Thoracic aorta (tissue), 2 donors: ENCODE measurements at places on chromosomes 7 and 10. TPM values are rescaled to one million over a fixed set of nuclear protein-coding genes. Genes with fewer than 3 reads are reported as not detected.

- no peaks in the 10 kb centered on the region for H3K36me3 ChIP-seq
- no peaks in the 10 kb centered on the region for H3K27me3 ChIP-seq
- peaks cover 36% of the 10 kb centered on the region for H3K4me1 ChIP-seq
Measured at GRCh38 chr7:7567898-7568531, 1.3 kb downstream of the MIOS start.

DNA sequence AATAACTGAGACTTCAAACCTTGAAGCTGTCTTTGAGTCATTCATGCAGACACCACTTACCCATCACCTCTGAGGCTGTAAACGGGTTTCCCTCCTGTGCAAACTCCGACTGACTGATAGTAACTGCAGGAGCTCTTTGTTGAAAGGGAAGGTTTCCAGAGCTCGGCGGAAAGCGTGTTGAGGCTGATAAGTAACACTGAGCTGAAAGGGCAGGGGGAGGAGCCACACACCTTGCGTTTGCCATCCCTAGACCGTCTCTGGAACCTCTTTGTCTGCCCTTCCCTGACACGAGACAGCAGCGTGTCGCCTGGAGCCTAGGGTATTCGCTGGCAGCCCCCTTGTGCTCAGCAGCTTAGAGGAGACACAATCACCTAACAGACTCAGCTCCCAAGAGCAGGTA is 134.0 kb downstream of the PAXIP1 start:
- no peaks in the 10 kb centered on the region for H3K27me3 ChIP-seq
- no peaks in the 10 kb centered on the region for H3K4me1 ChIP-seq
- H3K27ac ChIP-seq, result no peak overlapping the region
- H3K36me3 ChIP-seq, result no peaks in the 10 kb centered on the region

GRCh38 chr10:96683065-96683464 is 37.2 kb downstream of the PIK3AP1 start:
- H3K27me3 ChIP-seq, result no peaks in the 10 kb centered on the region
- H3K36me3 ChIP-seq, result no peaks in the 10 kb centered on the region
- H3K4me1 ChIP-seq, result no peaks in the 10 kb centered on the region
- H3K4me3 ChIP-seq, result no peak overlapping the region

DNA sequence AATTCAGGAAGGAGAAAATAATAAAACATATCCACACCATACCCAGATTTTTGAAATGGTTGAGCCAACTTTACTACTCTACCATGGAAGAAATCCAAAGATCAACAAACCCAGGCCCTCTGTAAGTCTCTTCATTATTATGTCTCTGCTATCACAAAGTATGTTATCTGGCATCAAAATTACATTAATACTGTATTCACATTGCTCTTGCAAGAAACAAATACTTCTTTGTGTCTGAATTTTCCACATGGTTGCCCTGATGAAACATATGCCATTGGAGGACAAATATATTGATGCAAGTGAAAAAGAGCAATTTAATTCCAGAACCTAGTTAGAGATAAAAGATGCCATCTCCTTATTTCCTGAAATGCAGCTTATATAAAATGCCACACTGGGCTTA is 204.0 kb downstream of the FZD1 start:
- no peaks in the 10 kb centered on the region for H3K27me3 ChIP-seq
- H3K4me3 ChIP-seq, result no peak overlapping the region
- DNase-seq, result no peak
- peaks cover 17% of the 10 kb centered on the region for H3K4me1 ChIP-seq
- no peak overlapping the region for H3K27ac ChIP-seq
- no peaks in the 10 kb centered on the region for H3K36me3 ChIP-seq

DNA sequence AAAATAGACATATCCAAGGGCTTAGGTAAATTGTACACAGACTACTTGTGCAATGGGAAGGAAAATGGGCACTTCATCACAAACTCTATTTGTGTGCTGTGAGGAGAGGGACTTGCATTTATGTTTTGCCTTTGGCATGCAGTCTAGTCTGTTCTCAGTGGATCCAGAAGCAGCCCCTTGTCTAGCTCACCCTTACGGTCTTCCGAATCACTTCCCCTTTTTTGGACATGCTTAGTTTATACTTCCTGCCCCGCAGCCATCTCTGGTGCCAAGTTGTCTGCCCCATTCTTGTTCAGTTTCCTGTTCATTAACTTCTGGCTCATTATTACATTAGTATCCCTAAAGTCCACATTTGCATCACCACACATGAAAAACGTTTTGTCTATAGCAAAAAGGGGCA is 161.6 kb downstream of the NRCAM start:
- DNase-seq, result no peak
- H3K4me1 ChIP-seq, result peaks cover 12% of the 10 kb centered on the region
- no peaks in the 10 kb centered on the region for H3K27me3 ChIP-seq
- H3K36me3 ChIP-seq, result no peaks in the 10 kb centered on the region
- H3K27ac ChIP-seq, result no peak overlapping the region

- no peaks in the 10 kb centered on the region for H3K4me1 ChIP-seq
- no peaks in the 10 kb centered on the region for H3K27me3 ChIP-seq
- no peaks in the 10 kb centered on the region for H3K36me3 ChIP-seq
Measured at GRCh38 chr7:26381476-26382353, 90.1 kb downstream of the SNX10 start.

- H3K4me3 ChIP-seq, result no peak overlapping the region
- no peaks in the 10 kb centered on the region for H3K36me3 ChIP-seq
- no peaks in the 10 kb centered on the region for H3K27me3 ChIP-seq
- no peak for DNase-seq
- H3K4me1 ChIP-seq, result no peaks in the 10 kb centered on the region
- H3K27ac ChIP-seq, result no peak overlapping the region
Measured at GRCh38 chr10:6056411-6057135, 5.6 kb downstream of the IL2RA start.

GRCh38 chr10:60480865-60481563 is 91.3 kb upstream of the ANK3 start:
- H3K4me1 ChIP-seq, result peaks cover 6% of the 10 kb centered on the region
- H3K27ac ChIP-seq, result no peak overlapping the region
- no peaks in the 10 kb centered on the region for H3K27me3 ChIP-seq
- DNase-seq, result peak; percentile 2

DNA sequence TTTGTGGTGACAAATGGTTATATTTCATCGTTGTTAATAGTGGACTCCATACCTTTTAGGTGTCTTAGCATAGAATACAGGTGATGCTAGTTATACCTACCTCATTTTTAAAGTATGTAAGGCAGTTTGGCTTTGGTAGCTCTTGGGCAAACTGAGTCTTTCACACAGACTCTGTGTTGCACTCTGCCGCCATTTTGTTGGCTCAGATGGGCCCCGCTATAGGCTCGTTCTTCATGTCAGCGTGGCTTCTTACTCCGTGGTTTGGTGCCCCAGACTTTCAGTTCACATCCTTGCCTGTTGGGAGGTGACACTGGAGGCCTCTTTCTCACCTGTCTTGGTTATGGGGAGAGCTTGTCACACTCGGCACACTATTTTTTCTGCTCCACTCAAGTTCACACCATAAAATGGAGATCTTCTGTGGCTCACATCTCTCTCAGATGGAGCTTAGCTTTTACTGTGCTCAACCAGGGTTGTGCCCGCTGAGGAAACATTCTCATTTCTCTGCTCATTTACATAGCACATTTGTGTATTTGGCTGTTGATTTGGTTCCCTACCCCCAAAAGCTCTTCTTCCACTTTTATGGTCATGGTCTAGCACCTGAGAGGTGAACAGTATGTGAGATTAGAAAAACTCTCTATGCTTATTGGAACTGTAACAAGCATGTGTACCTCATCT is 178.5 kb downstream of the ARID5B start:
- H3K4me3 ChIP-seq, result no peak overlapping the region
- peaks cover 70% of the 10 kb centered on the region for H3K4me1 ChIP-seq
- peak overlapping the region; percentile 31 for H3K27ac ChIP-seq
- H3K36me3 ChIP-seq, result no peaks in the 10 kb centered on the region
- H3K27me3 ChIP-seq, result no peaks in the 10 kb centered on the region
- no peak for DNase-seq

- H3K36me3 ChIP-seq, result no peaks in the 10 kb centered on the region
- H3K4me1 ChIP-seq, result no peaks in the 10 kb centered on the region
- no peak overlapping the region for H3K4me3 ChIP-seq
- no peak for DNase-seq
- H3K27ac ChIP-seq, result no peak overlapping the region
Measured at GRCh38 chr7:45021604-45022296, 21.7 kb downstream of the CCM2 start.

DNA sequence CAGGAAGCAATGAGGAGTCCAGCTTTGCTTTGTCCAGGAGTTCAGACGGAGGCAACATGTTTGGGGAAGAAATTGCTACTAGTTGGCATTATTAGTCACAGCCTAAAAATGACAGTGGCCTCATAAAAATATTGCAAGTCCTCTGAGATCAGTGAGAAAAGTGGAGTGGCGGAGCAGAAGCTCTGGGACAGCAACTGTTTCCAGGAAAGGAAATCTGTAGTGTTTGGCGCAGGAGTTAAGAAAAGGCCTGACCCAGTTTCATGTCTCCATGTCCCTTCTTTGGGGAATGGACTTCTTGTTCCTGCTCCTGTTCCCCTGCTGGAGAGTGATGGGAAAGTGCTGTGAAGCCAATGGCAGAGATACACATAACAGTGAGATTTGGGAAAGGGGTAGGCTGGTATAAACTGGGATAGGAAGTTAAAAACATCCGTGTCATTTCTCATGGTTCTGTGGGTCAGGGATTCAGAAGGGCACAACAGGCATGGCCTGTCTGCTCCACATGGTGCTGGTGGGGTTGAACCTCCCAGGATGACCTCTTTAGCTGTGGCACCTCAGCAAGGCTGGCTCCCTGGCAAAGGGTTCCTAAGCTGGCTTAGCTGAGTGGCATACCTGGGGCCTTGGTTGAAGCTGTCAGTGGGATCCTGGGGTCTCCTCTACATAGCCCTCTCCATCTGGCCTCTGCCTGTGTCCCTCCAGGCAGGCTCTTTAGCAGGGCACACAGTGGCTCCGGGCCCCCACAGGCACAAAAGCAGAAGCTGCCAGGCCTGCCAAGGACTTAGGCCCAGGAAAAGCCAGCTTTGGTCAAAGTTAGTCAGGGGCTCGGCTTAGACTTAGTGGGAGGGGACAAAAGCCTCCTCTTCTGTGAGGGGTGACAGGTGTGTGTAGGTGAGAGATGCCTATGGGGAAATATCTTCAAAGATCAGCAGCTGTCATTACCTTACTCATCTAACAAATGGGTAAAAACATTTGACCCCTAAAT is 77.7 kb downstream of the WDFY4 start:
- H3K4me1 ChIP-seq, result no peaks in the 10 kb centered on the region
- no peak overlapping the region for H3K4me3 ChIP-seq
- DNase-seq, result no peak

DNA sequence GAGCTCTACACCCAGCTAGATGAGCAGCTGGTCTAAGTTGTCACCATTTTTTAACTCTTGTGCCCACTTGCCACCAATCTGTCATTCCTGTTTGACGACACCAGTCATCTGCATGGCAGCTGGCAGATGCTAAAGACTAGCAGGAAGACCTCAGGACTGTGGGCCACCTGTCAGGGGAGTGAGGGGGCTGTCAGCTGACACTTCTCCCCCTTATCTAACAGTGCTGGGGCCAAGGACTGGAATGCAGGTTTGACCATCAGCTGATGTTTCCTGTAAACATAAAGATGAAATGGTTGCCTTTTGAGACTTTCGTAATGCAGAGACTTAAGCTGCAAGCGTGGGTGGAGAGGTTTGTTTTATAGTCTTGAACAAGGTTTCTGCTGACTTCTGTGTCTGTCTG is 93.5 kb downstream of the WNT2 start:
- DNase-seq, result no peak
- no peak overlapping the region for H3K4me3 ChIP-seq
- no peaks in the 10 kb centered on the region for H3K27me3 ChIP-seq
- no peaks in the 10 kb centered on the region for H3K4me1 ChIP-seq

DNA sequence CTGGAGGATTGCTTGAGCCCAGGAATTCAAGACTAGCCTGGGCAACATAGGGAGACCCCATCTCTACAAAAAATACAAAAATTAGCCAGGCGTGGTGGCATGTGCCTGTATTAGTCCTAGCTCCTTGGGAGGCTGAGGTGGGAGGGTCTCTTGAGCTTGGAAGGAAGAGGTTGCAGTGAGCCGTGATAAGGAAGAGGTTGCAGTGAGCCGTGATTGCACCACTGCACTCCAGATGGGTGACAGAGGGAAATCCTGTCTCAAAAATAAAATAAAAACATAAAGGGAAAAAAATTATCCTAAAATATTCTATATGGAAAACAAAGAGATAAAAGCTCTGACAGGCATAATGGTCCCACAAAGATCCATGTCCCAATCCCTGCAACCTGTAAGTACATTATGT is 87.9 kb upstream of the KAT6B start:
- no peaks in the 10 kb centered on the region for H3K27me3 ChIP-seq
- no peak overlapping the region for H3K27ac ChIP-seq
- H3K4me1 ChIP-seq, result no peaks in the 10 kb centered on the region
- DNase-seq, result no peak
- H3K36me3 ChIP-seq, result no peaks in the 10 kb centered on the region

DNA sequence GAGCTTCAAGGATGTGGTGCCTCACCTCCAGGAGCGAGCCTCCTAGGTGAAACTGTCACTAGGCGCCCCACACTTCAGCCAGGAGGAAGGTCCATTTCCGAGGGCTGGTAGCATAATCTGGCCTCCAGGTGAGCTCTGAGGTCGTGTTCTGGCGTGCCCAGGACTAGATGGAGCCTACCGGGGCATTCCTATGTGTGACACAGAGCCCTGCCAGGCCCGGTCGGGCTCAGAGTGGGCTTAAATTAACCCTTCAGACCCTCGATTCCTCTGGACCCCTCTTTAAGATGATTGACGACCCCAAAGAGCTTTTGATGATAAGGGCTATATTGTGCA is 233.1 kb downstream of the EBF3 start:
- no peak for DNase-seq
- H3K4me3 ChIP-seq, result no peak overlapping the region
- no peaks in the 10 kb centered on the region for H3K4me1 ChIP-seq
- no peaks in the 10 kb centered on the region for H3K27me3 ChIP-seq
- H3K27ac ChIP-seq, result no peak overlapping the region
- H3K36me3 ChIP-seq, result no peaks in the 10 kb centered on the region

GRCh38 chr10:89808842-89809241 is 107.5 kb downstream of the KIF20B start:
- no peaks in the 10 kb centered on the region for H3K4me1 ChIP-seq
- H3K27me3 ChIP-seq, result no peaks in the 10 kb centered on the region
- DNase-seq, result no peak
- H3K27ac ChIP-seq, result no peak overlapping the region
- H3K4me3 ChIP-seq, result no peak overlapping the region
- H3K36me3 ChIP-seq, result no peaks in the 10 kb centered on the region

DNA sequence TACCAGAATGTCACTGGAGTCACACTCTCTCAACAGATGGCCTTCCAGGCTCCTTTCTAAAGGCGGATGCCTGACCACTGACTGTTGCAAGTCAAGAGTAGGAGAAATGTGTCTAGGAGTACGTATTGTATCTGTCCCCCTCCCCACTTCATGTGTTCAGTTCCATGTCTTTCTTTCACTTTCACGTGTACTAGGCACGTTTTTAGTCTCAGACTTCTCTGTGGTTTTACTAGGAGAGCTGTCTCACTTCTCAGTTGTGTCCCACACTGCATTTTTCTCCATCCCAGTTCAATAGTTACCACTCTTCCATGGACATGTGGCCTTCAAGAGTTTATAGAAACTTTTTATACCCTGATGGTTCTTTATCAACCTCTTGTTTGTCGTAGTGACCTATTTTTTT is 893.0 kb downstream of the NRG3 start:
- no peak for DNase-seq
- no peak overlapping the region for H3K4me3 ChIP-seq
- H3K36me3 ChIP-seq, result no peaks in the 10 kb centered on the region
- H3K4me1 ChIP-seq, result no peaks in the 10 kb centered on the region
- H3K27me3 ChIP-seq, result no peaks in the 10 kb centered on the region

Gene OR6V1
- not detected for total RNA-seq

Gene PHF14
- total RNA-seq, result 46.1 TPM

Gene ANLN
- total RNA-seq, result 2.2 TPM

Gene NACAD
- 11.1 TPM for total RNA-seq

Gene HMX2
- not detected for total RNA-seq

Gene IFIT1
- total RNA-seq, result 44.3 TPM

Gene PALD1
- total RNA-seq, result 19.5 TPM

Gene RRP12
- total RNA-seq, result 29.3 TPM
